Astrocyte (in vitro differentiated cells and primary cell): ENCODE measurements at places on chromosomes 5 and 9. TPM values are rescaled to one million over a fixed set of nuclear protein-coding genes. Genes with fewer than 3 reads are reported as not detected.
A peak's percentile ranks its signal among the peaks of the same experiment; 100 is the strongest.

GRCh38 chr9:2125906-2126305 is 110.8 kb downstream of the SMARCA2 start:
- no peak for DNase-seq

DNA sequence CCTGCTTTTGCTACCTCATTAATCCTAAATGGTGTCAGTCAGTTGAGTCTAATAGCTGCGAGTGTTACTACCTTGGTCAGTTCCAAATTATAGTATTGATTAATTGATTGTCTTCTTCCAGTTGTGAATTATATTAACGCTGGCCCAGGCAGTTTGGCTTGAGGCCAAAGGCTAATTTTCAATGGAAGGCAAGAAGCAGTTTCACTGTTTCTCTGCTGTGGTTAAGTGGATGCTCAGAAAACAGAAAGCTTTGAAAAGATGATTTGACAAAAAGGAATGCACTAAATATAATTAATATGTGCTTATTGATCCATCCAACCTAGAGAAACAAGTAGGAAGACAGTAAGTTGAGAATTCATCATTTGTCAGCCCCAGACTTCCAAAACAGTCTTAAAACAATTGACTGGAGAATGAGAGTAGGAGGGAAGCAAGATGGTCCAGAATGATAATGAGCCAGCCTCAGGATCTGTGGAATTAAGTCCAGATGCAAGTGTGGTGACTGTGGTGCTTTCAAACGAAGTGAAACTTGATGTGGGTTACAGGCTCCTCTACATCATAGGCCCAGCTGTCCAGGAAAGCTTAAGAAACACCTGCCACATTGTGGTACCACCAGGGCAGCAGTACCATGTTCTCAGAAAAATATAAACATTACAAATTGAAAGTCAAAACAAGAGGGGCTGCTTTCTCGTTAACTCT is 1371.0 kb upstream of the DMAC1 start:
- DNase-seq: no peak

GRCh38 chr9:132192728-132193127 is 30.9 kb downstream of the NTNG2 start:
- DNase-seq: no peak

GRCh38 chr9:89247431-89248353 is 63.3 kb upstream of the CKS2 start:
- peak; percentile 5 for DNase-seq

- no peak for DNase-seq
Observed at GRCh38 chr9:119934497-119934896, 565.3 kb upstream of the BRINP1 start.

DNA sequence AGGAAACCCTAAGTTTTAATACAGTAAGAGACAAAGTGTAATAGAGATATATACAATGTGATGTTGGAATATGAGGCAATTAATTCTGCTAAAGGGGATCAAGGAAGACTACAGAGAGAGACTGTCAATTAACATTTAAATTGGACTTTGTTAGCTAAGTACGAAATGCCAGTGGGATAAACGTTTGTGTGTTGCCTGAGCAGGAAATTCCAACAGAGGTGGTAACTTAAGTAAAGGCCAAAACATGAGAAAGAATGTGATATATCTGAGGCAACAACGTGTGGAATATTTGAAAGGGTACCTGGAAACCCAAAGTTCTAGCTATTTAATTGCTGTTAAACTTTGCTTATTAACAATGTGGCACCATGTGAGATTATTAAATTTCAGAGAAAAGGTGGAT is 1666.9 kb upstream of the WWC1 start:
- peak; percentile 2 for DNase-seq

- DNase-seq: no peak
Observed at GRCh38 chr9:107636571-107637381, 147.2 kb upstream of the KLF4 start.

GRCh38 chr5:94288937-94289336 is 329.5 kb downstream of the KIAA0825 start:
- DNase-seq: peak; percentile 64

DNA sequence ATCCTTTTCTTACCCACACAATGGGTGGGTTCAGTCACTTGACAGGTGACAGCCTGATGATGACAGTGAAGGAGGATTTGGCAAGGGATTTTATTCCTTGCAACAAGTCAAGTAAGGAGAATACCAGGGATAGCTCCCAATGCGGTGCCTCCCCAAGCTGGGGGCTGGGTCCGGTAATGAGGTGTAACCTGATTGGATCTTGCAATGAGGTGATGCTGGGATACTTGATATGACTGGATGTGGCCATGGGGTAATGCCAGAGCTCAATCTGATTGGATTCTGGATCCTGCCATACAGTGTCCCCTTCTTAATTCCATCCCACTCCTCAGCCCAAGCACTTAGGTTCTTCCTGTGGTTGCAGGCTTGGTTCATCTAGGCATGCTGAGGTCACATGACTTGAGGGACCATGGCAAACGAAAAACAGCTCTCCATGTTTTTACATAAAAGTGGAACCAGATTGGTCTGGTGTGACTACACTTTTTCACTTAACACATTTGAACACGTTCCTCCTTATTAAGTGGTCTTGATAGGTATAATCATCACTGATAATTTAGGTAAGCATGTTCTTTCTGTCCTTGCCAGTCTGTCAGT is 181.1 kb downstream of the PDZD2 start:
- DNase-seq: no peak

GRCh38 chr5:77957-78804 is 13.8 kb upstream of the PLEKHG4B start:
- DNase-seq: peak; percentile 83

DNA sequence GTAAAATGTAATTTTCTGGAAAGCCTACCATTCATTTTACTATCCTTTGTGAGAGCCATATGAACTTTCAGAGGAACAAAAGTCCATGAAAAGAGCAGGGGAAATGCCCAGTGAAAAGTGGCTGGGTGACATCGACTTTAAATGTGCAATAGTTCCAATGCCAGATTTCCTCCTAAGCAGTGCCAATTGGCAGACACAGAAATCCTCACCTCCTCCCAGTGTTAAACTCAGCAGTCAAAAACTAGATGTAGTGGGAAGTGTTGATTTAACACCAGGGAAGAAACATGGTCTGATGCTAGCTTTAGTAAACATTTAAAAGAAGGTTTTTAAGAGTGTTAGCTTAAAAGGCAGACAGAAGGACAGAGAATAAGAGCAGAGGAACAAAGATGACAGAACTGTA is 2055.2 kb downstream of the MAT2B start:
- DNase-seq: no peak

KIF4B gene
- total RNA-seq: not detected in 2 replicates

GKAP1 gene
- 1.2 and 1.7 TPM in 2 replicates for total RNA-seq

SPATA6L gene
- total RNA-seq: 2.8 and 3.6 TPM in 2 replicates

IDNK gene
- 1.3 and 1.8 TPM in 2 replicates for total RNA-seq

NSA2 gene
- 38.5 and 44.0 TPM in 2 replicates for total RNA-seq

PHYHD1 gene
- total RNA-seq: 4.6 and 6.1 TPM in 2 replicates

BHMT2 gene
- total RNA-seq: not detected in 2 replicates

SMARCA2 gene
- 49.9 and 54.2 TPM in 2 replicates for total RNA-seq

IL7R gene
- total RNA-seq: 5.6 and 10.8 TPM in 2 replicates
